ENCODE measurements at places on chromosomes 7 and 10. TPM values are rescaled to one million over a fixed set of nuclear protein-coding genes. Genes with fewer than 3 reads are reported as not detected.

POLR2J2 gene
- 1.2 TPM for polyA plus RNA-seq

NXPH1 gene
- not detected for polyA plus RNA-seq

SLC16A12 gene
- not detected for polyA plus RNA-seq

EMX2 gene
- not detected for polyA plus RNA-seq

ARHGEF5 gene
- polyA plus RNA-seq: 0.04 TPM

CFAP46 gene
- not detected for polyA plus RNA-seq

NPY4R2 gene
- not detected for polyA plus RNA-seq

TMEM273 gene
- polyA plus RNA-seq: 6.7 TPM

TMEM26 gene
- polyA plus RNA-seq: not detected

AEBP1 gene
- polyA plus RNA-seq: not detected

GIMAP2 gene
- 47.0 TPM for polyA plus RNA-seq

MUC3A gene
- polyA plus RNA-seq: not detected

FZD1 gene
- polyA plus RNA-seq: 6.1 TPM

FAM13C gene
- polyA plus RNA-seq: not detected

NRG3 gene
- not detected for polyA plus RNA-seq

BEND7 gene
- polyA plus RNA-seq: not detected

LRRN3 gene
- polyA plus RNA-seq: not detected

ABCC2 gene
- polyA plus RNA-seq: 0.94 TPM

ICA1 gene
- polyA plus RNA-seq: 1.5 TPM

PIP gene
- not detected for polyA plus RNA-seq

MAP3K8 gene
- 54.5 TPM for polyA plus RNA-seq

STAG3 gene
- 0.99 TPM for polyA plus RNA-seq

EBLN1 gene
- not detected for polyA plus RNA-seq

HOXA9 gene
- 2.3 TPM for polyA plus RNA-seq

CC2D2B gene
- polyA plus RNA-seq: not detected

All from CD14-positive monocyte (primary cell).